ENCODE measurements at places on chromosomes 7 and 10.

DNA sequence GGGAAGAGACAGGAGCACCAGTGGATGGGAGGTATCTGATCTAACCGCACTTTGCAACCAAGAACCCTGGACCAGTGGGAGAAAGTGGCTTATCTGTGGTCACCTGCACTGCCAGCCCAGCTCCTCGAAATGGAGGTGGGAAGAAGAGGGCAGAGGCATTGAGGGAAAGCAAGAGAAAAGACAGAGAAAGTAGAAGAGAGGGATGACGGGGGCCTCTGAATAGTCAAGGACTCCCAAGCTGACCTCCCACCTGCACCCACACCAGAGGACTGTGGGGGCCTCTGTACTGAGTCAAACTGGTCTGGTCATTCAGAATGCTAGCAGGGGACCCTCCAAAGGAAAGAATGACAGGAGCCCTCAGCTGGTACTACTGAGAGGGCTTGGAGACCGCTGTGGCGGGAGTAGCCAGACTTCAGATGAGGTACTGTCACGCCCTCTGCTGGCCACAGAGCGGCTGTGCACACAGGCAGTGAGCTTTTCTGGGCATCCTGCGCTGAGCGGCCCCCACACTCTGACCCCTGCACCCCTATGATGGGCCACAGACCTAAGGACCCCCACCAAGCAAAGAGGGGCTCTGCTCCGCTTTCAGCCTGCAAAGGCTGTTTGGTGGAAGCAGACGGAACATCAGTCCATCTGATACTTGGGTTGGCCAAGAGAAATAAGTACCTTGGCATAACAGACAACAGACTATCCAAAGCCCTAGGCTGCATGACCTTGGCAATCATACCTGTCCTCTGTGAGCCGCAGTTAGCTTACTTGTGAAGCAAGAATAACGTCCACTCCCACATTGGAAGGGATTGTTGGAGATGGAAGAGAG is 112.9 kb downstream of the COL13A1 start:
- DNase-seq: peak; percentile 21

GRCh38 chr7:19368491-19368925 is 223.3 kb upstream of the FERD3L start:
- DNase-seq: peak; percentile 27

DNA sequence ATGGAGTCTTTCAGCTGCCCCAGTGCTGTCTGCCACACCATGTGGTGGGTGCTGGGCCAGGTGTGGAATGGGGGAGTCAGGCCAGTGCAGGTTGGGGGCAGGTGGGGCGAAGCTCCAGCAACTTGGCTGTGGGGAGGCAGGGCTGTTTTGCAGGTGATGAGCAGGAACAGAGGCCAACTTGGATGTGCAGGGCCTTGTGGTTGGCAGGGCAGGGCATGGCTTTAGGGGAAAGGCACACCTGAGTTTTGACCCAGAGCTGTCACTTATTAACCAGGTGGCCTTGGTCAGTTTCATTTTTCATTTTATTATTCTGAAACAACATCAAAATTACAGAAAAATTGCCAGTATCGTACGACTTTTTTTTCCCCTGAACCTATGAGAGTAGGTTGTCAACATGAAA is 1.1 kb upstream of the SFTPA2 start:
- no peak for DNase-seq

DNA sequence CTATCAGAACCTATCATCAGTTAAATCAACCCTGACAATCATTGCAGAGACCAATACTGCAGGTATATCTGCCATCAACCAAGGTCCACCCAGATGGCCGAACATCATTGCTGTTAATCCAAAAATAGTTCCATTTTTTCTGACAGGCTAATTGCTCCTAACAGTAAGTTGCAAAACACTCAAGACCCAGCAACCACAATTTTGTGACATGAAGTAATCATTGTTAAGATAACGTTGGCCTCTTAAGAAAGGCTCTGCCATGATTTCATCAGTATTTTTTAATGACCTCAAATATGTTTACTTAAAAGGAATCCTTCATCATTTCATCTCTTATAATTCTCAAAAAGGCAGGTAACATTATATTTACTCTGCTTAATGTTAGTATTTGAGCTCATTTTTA is 553.4 kb upstream of the POM121L12 start:
- DNase-seq: no peak

- no peak for DNase-seq
Observed at GRCh38 chr7:47693216-47693615, 111.3 kb upstream of the TNS3 start.

- no peak for DNase-seq
Observed at GRCh38 chr10:93461109-93461806, 20.9 kb downstream of the MYOF start.

DNA sequence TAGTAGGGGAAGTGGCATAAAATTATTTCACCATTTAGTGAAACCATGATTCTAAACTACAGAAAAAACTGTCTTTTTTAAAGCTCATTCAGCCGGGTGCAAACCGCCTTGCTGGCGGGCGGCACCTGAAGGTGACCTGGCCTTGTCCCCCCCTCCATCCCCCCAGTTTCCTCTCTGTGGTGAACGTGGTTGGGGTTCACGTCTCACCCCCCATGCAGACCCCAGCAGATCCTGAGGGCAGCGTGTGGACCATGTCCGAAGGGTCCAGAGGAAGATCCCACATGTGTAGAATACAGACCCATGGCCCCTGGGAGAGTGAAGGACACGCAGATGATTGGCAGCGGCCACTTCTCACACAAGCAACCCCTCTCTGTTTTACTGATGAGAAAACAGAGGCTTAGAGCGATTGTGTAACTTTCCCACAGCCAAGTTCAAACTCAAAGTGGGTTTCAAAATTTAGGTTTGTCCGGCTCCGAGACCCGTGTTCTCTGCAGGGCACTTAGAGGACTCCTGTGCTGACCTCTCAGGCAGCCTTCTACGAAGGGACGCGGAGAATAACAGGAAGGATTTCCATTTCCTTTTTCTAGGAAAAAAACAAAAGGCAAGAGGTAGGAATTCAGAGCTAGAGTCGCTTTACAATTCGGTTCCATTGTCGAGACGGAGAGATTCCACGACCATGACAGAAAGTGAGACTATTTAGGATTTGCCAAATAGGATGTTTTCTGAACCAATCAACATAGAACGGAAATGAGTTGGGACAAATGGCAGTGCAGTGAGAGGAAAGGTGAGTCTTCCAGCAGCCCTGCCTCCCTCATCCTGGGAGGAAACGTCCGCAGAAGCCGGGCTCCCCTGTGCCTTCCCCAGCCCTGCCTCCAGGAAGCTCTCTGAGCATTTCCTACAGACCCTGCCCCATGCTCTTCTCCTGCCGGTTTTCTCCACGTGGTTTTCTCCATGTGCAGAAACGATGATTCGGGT is 67.6 kb upstream of the PITRM1 start:
- DNase-seq: no peak

DNA sequence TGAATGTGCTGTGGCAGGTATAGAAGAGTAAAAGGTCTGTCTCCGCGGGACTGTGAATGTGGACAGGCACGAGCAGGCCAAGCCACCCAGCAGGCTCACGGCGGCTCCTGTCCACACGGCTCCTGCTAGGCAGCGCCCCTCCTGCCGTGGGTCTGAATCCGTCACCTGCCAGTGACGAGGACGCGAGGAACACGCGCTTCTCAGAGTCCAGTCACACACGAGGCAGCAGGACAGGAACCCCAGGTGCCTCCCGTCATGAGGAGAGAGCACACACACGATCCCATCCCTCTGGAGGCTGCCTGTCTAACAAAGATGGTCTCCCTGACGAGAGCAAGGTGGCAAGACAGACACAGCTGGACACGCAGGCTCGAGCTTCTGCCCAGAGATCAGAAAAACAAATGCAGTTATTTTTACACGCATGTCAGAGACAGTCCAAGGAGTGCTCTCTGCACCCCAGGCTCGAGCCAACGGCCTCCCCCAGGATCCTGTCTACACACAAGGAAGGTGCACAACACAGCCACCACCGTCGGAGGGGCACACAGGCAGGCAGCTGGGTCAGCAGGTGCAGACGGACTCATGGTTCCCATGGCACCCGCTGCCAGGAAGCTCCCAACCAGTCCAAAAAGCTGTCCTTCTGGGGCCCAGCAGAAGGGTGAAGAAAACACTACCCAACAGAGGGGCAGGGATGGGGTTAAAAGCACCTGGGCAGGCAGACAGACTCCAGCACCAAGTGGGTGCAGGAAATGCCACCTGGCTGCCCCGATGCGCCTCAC is 103.2 kb downstream of the MAD1L1 start:
- no peak for DNase-seq

All from fibroblast of skin of left quadriceps (primary cell).